ENCODE measurements at places on chromosomes 5 and 9.

DNA sequence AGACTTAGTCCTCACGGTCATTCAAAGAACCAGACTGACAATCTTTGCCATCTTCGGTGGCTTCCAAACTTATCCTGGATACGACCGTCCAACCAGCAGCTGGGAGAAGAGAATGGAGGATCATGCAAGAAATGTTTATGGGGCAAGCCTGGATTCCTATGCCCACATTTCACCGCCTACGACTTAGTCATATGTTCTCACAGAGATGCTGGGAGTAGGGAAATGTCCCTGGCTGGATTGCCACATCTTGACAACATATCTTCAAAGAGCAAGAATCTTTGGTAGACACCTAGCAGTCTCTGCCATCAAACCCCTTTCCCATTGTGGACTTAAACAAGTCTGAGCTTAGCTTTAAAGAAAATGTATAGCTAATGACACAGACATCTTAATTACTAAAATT lies 5.0 kb downstream of the MED7 start:
- no peak for DNase-seq

DNA sequence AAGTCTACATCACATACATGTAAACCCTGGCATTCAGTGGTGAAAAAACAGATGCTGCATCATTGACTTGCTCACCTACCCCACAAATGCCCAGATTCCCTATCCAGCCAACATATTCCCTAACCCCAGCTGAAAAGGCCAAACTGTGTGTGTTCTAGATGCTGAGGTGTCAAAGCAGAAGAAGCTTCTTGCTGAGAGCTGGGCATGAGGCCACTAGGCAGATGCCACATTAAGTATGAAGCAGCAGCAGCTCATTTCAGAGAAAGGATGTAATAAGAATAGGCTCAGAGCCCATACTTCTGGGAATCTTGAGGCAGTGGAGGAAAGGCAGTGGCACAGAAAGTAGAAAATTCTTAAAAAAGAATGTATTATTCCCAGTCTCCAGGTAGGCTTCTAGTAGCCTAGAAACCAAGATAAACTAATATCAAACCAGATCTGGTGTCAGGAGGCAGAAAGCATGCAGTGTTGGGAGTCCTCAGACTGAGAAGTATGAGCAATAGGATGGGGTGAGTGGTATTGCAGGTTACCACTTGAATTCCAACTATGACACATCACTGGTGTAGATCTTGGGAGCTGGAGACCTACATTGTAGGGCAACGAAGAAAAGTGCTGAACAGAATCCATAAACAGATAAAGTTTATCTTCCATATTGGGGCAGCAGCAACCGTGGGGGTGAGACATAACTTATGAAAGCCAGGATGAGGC lies 71.9 kb upstream of the GRHPR start:
- no peak for DNase-seq

DNA sequence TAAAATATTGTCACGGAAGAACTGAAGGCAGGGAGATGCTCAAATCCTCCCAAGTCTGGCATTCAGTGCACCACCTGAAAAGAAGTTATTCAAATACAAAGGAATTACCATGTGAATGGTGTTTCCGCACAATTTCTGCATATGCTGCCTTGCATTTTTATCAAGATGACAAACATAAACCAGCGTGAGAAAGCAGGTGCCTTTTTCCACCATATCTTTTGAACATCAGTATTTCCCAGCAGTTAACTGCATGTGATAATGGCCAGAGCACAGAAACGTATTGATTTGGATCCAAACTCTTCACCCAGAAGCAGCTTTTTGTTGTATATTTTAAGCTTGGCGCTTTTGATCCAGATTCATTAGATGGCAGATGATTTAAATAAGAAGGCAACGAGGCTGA lies 808.0 kb downstream of the TLE1 start:
- DNase-seq = no peak

DNA sequence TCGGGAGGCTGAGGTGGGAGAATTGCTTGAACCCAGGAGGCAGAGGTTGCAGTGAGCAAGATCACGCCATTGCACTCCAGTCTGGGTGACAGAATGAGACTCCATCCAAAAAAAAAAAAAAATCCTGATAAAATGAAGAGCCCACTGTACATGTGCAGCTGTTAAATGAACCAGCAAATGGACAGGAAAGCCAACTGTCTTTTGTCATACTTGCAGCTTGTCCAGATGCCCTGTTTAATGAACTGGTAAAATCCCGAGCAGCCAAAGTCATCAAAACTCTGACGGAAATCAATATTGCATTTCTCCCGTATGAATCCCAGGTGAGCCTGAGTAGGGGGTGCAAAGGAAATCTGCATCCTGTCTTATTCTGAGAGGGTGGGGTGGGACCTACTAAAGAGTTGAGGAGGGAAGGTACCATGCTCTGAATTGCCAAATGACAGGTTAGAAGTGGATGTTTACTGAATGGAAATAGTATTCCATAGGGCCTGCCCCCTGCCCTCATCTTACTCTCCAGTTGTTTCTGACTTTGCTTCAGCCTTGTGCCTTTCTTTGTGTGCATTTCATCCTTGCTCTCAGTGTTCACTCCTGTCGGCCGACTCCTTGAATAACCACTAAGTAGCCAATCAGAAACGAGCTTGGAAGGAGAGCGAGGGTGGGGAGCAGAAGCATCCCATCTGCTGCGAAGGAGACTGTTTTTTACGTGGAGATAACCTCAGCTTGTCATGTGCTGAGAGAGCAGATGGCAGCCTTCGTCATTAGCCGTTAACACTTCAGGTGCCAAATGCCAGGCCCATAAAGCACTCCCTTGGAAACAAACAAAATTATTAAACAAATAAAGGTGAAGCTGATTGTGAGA lies 45.7 kb upstream of the CFAP157 start:
- no peak for DNase-seq

DNA sequence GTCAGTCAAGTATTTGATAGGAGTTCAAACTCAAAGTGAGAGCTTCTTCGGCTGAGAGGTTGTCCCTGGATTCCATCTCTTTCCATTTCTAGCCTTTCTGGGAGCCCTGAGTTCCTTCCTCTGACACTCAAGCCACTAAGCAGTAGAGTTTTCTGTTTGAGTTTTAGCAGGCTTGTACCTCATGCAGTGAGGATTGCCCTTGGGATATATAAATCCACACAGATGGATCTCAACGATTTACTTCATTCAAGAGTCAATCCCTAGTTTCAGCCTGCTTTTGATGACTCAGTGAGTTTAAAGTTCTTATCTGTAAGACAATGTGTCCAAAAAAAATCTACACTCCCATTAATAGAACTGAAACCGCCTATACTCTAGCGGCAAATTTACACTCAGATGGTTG lies 2240.9 kb upstream of the WWC1 start:
- no peak for DNase-seq

GRCh38 chr5:177364159-177364962 lies 6.6 kb downstream of the RGS14 start:
- DNase-seq = no peak

GRCh38 chr9:129866394-129867135 lies 31.3 kb downstream of the USP20 start:
- no peak for DNase-seq

DNA sequence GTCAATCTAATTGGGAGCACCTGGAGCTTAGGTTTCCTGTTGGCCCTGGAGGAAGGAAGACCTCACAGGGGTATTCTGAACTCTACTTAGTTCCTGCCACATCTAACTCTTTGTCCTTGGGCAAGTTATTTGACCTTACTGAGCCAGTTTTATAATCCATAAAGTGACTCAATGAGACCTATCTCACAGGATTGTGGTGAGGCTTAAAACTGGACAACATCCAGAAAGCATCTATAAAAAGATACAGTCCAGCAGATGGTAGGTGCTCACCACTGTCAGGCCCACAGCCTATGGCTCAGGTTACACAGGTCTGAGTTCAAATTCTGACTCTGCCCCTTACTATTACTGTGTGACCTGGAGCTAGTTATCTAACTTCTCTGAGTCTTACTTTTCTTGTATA lies 23.3 kb downstream of the KCNV2 start:
- no peak for DNase-seq

DNA sequence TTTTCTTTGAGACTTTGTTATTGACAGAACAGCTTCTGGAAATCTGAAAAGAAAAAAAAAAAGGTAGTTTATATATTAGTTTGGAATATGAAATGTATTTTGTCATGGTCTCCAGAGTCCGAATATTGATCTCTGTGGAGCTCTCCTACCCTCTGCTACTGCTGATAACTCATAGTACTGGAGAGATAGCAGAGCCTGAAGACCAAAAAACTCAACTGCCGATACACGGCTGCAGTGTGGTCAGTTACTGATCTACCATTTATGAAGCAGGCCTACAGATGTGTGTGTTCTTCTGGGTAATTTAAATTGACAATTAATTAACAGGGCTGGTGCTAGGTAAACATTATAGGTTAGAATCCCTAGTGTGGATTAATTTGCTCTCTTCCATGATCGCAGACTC lies 3.8 kb upstream of the FAM120A start:
- DNase-seq = no peak

- no peak for DNase-seq
These were observed 25.1 kb downstream of the ACSL6 start for GRCh38 chr5:131986161-131986912.

Data from GOT3 (cell line).